ENCODE measurements at places on chromosomes 4 and X.

DNA sequence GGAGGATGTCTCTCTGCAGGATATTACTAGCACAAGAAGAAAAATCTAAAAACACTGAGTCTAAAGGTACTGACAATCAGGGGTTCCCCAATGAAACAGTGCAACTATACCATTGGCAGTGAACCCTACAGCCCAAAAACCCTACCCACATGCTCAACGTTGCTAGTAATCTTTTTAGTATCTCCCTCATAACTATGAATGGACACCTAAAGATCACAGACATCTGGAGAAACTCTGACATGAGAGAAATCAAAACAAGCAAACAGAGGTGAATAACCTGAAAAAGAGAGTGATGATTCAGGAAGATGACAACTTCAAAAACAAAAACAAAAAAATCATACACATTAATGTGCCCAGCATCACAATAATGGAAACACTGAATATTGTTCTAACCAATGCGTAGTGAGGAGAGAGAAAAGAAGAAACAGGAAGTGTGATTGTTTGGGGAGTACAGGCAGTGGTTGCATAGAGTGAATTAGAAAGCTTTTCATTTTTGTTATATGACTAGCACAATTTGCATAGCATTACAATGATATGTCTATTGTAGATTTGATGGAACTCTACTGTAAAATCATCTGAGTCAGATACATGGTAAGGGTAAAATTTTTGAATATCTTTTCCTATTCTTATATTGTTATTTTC lies 78.9 kb upstream of the FMR1 start:
- DNase-seq: no peak

DNA sequence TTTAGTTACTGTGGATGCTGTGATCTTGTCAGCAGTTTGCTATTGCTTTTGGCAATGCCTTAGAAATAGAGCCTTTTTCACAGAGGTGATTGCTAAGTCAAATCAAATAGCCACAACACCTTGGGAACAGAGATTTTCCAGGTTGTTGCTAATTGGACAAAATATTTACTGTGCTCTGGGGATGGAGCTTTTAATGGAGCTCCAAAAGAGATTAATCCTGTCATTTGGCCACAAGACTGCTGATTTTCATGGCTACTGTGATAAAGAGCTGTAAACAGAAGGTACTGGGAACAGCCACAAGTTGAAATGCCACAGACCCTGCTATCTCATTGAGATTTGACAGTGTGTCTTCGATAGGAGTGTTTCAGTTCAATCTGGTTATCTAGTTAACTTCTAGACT lies 1715.2 kb upstream of the ADGRL3 start:
- DNase-seq: no peak

DNA sequence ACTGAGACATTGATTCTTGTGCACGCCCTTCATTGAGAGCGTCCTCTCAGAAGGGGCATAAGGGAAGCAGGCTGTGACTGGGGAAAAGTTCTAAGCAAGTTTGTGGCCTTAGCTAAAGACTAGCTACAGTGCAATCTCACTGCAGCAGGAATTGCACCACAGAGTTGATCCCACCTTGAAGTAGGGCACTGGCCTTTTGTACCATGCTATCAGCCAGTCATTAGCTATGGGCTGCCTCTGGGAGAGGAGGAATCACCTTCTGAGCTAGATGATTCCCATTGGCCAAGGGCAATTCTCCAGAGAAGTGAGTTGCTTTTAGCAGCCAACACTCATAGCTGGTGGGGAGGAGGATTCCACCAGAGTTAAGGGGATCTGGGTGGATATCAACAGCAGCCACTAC lies 142.6 kb upstream of the SCML1 start:
- no peak for DNase-seq

DNA sequence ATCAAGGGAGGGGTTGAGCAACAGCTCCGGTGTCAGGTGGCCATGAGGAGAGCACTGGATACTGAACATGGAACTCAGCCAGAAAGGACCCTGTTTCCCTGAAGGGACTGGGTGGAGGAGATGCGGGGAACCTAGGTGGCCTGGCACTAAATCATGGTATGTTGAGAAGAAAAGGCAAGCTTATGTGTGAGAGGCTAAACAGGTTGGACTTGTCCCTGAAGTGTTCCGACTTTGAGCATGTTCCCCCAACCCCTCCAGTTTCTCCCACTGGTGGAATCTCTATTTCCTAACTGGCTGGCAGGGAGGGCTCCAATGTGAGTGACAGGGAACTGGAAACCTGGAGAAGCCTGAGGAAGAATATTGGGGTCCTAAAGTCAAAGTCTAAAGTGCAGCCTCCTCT lies 69.5 kb downstream of the PLAC1 start:
- no peak for DNase-seq

GRCh38 chr4:2598511-2599303 lies 62.3 kb downstream of the FAM193A start:
- DNase-seq: no peak

DNA sequence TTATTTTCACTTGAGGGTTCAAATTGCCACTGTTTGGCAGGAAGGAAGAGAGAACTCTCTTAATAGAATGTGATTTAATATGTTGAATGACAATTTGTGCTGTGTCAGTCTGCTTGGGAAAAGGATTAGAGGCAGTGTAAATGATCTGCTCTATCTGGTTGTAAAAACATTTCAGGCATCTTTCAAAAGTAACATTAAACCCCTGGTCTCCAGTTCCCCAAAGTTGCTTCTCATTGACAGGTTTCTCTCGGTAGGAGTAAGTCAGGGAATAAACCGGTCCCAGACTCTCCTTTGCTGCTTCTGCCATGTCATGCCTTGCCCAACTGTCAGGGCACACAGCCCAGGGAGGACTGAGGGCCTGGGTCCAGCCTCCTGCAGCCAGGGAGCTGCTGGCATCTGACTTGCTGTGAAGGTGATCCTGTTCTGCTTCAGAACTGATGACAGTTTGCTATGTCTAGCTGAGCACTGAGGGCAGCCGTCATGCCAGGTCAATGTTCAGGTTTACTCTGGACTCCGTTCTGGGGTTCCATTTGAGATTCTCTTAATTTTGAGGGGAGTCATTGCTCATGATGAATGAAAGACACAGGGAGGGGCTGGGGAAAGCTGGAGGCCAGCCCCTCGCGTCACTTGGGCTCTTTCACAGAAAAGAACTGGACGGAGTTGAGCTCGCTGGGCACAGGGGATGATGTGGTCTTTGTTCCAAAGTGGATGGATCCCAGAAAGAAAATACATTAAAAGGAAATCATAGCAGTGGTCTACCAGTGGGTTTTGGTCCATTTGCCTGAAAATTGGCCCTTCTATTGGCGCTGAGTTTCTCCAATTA lies 312.4 kb downstream of the ARHGAP10 start:
- no peak for DNase-seq
